Foreskin keratinocyte (primary cell): ENCODE measurements at places on chromosomes 16 and 17. TPM values are rescaled to one million over a fixed set of nuclear protein-coding genes. Genes with fewer than 3 reads are reported as not detected.

Gene METTL2A
- 22.1 and 25.2 TPM in 2 replicates for polyA plus RNA-seq

Gene NME3
- polyA plus RNA-seq: 40.0 and 40.5 TPM in 2 replicates

Gene PPM1E
- polyA plus RNA-seq: 0.01 TPM in 1 of 2 replicates, not detected in the other

Gene MAPT
- 0.09 and 0.12 TPM in 2 replicates for polyA plus RNA-seq

Gene SCN4A
- polyA plus RNA-seq: not detected in 2 replicates

Gene SOCS1
- 8.8 and 13.1 TPM in 2 replicates for polyA plus RNA-seq

GRCh38 chr16:23015580-23015979 lies 133.7 kb downstream of the USP31 start:
- DNase-seq: no peak

DNA sequence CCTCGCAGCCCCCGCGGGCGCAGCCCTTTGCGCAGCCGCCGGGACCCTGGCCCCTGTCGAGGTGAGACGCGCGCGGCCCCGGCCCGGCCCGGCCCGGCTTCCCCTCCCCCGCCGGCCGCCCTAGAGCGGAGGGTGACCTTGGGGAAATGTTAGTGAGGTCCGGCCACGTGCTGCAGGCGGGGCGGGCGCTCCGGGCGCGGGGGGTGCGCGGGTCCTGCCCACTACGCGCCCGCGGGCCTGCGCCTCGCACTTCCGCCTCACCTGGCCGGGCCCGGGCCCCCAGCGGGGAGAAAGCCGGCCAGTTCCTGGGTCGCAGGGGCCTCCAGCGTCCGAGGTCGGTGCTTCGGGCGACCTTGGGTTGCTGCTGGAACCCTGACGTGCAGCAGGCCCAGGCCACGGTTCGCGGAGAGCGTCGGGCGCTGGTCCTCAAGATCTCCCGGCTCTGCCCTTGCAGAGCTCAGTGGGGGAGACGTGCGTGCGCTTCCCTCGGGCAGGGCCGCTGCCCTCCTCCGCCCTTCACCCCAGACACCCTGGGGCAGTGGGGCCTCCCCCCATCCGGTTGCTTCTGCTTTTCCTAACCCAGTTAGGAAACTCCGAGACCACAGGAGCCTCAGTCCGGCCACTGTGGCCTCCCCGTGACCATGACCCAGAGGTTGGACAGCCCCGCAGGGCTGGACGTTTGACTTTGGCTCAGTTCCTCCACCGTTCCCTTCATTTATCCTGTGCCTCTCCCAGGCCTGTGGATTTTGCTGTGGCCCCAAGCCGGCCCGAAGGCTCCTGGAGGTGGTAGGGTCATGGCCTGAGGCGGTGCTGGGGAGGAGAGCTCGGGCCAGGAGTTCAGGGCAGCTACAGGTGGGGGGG lies 791 bp downstream of the MCRIP2 start:
- no peak for DNase-seq

DNA sequence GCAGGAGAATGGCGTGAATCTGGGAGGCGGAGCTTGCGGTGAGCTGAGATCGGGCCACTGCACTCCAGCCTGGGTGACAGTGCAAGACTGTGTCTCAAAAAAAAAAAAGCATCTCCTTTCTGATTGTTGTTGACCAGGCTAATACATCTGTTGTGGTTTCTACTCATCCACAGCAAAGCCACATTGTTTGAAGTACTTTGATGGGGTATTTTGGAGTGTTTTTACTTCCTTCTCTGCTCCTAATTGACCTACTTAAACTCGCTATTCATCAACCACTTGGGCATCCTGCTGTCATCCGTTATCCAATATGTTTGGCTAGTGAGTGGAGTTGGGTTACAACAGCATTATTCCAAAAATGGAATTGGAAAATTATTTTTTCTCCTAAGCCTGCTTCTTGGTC lies 3.5 kb upstream of the CDC27 start:
- DNase-seq: no peak

DNA sequence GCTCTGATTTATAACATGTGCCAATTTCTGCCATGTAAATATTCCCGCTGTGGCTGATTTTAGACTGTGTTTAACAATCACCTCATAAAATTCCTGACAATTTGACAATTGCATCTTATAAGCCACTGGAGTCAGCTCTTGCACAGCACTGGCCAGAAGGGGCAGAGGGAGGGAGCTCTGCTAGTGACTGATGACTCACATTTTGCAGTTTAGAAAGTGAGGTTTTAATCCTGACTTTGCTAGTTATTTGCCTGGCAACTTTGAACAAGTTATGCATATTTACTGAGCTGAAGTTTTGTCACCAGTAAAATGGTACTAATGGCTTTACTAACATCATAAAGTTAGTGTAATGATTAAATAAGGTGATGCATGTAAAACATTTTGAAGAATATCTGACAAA lies 452.3 kb downstream of the CNTNAP4 start:
- DNase-seq: no peak

- no peak for DNase-seq
Observed at GRCh38 chr17:81217491-81217890, 5.3 kb downstream of the CEP131 start.

GRCh38 chr17:3007651-3008121 lies 55.7 kb downstream of the OR1D5 start:
- no peak for DNase-seq

- DNase-seq: peak; percentile 65
Observed at GRCh38 chr16:57394444-57394843, 10.1 kb upstream of the CCL17 start.

DNA sequence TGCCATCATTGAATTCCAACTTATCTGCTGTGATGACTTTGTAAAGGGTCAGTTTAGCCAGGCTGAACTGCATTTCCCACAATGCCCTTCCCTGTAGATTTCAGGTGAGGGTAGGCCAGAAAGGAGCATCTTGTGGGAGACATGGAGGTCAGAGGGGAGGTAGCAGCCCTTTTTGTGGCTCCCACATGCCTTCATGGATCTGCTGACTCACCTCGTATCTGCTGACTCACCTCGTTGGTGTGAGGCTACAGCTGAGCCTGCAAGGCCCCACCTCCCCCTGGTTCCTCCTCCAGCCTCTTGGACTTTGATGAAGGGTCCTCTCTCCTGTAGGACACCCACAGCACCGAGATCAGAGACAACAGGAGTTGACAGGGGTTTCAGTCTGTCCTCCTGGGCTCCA lies 102.5 kb downstream of the SALL1 start:
- no peak for DNase-seq
